ENCODE measurements at places on chromosomes 3 and 15. TPM values are rescaled to one million over a fixed set of nuclear protein-coding genes. Genes with fewer than 3 reads are reported as not detected.
A peak's percentile ranks its signal among the peaks of the same experiment; 100 is the strongest.

GRCh38 chr3:66500576-66501482 lies at the start of gene LRIG1:
TSS of gene LRIG1 (minus strand) at chr3:66501022. CDS start at chr3:66500407, 615 bp downstream.
- DNase-seq: peak; percentile 97

ZIC4 gene
- total RNA-seq: 2.2 TPM

GRCh38 chr3:124826703-124827102 lies 60.5 kb downstream of the ITGB5 start:
- DNase-seq: peak; percentile 90

DNA sequence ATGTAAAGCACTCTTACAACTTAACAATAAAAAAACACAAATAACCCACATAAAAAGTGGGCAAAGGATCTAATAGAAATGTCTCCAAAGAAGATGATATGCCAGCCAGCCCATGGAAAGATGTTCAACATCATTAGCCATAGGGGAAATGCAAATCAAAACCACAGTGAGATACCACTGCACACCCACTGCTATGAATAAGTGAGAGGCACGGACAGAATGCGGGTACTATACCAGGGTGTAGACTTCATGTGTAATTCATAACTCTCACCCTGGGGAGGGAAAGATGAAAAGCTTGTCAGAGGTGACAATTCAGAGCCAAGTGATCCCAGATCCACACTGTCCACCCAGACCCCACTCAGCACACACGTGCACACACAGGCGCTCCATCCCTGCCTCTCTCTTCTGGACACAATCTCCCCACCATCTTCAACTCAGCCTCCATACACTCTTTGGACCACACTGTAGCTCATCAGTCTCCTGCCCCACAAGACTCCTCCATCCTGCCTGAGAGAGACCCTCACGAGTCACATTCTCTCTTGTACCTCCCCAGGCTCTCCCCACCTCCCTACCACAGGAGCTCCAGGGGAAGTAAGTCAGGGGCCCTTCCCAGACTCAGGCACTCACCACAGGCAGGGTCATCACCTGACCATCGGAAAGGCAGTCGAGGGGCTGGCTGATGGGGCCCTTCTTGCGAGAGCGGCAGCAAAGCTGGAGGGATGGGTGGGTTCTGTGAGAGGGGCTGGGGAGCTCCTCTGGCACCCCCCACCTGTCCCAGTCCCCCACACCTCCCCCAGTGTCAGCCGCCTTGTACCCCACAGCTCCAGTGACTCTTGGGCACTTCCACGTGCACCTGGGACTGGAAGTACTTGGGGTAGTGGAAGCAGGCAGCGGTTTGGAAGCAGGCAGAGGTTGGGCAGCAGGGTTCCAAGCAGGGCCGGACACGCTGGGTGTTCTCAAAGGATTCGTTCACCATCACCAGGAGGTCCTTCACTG lies 21.3 kb downstream of the PLA2G4E start:
- no peak for DNase-seq

GABRR3 gene
- not detected for total RNA-seq

DNA sequence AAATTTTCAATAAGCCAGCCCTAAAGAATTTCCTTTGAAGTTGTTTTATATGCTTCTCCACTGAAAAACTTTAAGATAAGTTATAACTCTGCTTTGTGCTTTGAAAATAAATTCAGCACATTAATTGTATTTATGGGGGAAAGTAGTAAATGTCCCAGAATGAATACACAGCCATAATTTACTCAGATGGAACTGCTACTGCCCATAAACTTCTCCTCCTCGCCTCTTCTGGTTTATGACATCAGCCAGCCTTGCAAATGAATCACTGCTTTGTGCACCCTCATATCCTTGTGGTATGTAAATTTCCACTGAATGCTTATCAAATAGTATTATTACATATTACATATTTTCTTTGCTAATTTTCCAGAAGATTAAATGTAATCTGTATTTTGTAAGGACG lies 302.0 kb downstream of the DIPK2A start:
- DNase-seq: no peak

GRCh38 chr15:52071570-52071969 lies 41.0 kb downstream of the BCL2L10 start:
- DNase-seq: no peak

DNA sequence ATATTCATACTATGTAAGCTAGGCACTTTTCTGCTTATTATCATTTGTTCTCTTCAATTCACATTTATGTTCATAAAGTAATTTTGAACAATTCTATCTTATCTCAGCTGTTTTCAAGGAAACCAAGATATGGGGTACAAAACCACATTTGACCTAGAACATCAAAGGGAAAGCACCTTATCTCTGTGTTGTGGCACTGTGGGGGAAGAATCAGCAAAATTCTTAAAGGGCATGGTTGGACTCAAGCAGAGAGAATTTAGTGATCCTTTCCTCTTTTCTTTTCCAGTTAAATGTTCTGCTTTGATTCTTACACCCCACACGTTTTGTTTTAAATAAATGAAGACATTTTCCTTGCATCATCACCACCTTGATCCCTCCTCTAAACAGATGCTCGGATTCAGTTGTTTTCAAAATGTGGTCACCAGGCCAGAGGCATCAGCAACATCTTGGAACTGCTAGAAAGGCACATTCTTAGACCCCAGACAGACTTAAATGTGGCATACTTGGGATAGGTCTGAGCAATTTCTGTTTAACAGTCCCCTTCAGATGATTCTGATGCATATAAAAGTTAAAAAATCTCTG lies 128.4 kb upstream of the TP63 start:
- no peak for DNase-seq

GHRL gene
- total RNA-seq: not detected

- no peak for DNase-seq
Observed at GRCh38 chr3:53750253-53751210, 95.7 kb downstream of the CHDH start.

ACAD11 gene
- total RNA-seq: 4.3 TPM

All from MG63 (cell line).